ENCODE measurements at places on chromosomes 6 and 20.

DNA sequence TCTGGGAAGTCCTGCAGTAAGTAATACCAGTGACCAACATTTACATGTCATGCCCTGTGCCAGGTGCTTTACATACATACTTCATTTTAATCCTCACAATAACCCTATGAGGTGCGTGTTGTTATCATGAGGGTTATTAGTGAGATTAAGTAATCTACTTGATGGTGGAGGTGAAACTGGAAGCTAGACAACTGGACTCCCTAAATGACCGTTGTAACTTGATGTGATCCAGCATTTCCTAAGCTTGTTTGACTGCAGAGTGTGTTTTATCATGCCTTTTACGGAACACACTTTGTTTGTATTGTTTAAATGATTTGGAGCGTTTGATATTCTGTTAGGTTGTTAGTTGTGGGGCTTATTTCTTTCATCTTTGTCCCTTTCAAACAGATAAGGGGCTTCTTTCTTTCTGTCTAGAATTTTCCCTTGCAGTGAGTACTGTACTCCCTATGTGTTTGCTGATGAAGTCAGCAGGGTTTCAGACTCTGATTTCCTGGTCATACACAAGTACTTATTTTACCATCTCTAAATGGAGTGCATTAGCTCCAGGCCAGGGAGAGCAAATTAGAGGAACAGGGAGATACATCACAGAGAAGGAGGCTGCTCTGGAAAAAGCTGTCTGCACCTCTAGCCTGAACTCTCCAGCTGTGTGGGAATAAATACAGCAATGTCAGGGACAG, 29.7 kb downstream of the CHMP4B start:
- no peak overlapping the region for H3K27ac ChIP-seq
- no peak for DNase-seq
- peaks cover 6% of the 10 kb centered on the region for H3K4me1 ChIP-seq
- H3K27me3 ChIP-seq, result no peaks in the 10 kb centered on the region
- H3K4me3 ChIP-seq, result no peak overlapping the region

DNA sequence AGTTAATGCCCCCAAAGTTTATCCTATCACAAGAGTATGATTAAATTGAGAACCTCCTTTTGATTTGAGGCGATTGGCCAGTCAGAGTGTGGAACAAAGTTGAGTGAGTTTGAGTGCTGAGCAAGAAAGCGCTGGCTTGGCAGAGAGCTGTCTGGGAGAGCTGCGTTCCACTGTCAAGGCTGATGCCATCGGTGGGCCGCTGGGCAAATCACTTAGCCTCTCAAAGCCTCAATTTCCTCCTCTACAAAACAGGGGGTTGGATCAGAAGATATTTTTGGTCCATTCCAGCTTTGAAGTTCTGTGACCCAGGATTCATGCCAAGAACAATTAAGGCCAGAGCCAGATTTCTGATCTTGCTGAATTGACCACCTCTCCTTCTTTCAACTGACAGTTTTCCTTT, 60.2 kb downstream of the TMEM242 start:
- no peak for DNase-seq
- H3K27ac ChIP-seq, result no peak overlapping the region
- H3K4me1 ChIP-seq, result no peaks in the 10 kb centered on the region
- H3K36me3 ChIP-seq, result no peaks in the 10 kb centered on the region

GRCh38 chr6:106188104-106188794, 102.1 kb downstream of the PRDM1 start:
- H3K27me3 ChIP-seq, result no peaks in the 10 kb centered on the region
- H3K4me3 ChIP-seq, result no peak overlapping the region
- no peaks in the 10 kb centered on the region for H3K4me1 ChIP-seq
- H3K36me3 ChIP-seq, result no peaks in the 10 kb centered on the region
- H3K27ac ChIP-seq, result no peak overlapping the region

- no peaks in the 10 kb centered on the region for H3K27me3 ChIP-seq
- no peak for DNase-seq
- no peak overlapping the region for H3K27ac ChIP-seq
- no peaks in the 10 kb centered on the region for H3K36me3 ChIP-seq
- H3K4me3 ChIP-seq, result no peak overlapping the region
These were observed 141.3 kb downstream of the ADGRB3 start for GRCh38 chr6:68776354-68776753.

DNA sequence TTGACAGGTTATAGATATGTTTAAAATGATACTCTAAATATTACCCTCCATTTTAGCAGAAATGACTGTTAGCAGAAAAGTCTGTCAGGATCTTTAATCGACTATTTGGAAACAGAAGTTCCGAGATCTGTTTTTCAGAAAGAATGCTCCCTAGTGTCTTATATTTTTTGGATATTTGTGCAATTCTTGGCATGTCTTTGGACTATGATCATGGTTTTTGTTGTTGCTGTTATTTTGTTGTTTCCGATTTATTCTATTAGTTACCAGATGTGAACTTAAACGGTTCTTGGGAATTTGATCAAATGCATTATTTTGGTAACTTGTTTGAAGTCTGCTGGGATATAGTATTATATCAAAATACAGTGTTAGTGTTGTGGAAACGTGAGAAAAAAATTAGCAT, 106.4 kb upstream of the CEP162 start:
- peaks cover 4% of the 10 kb centered on the region for H3K36me3 ChIP-seq
- no peaks in the 10 kb centered on the region for H3K27me3 ChIP-seq
- H3K27ac ChIP-seq, result no peak overlapping the region

DNA sequence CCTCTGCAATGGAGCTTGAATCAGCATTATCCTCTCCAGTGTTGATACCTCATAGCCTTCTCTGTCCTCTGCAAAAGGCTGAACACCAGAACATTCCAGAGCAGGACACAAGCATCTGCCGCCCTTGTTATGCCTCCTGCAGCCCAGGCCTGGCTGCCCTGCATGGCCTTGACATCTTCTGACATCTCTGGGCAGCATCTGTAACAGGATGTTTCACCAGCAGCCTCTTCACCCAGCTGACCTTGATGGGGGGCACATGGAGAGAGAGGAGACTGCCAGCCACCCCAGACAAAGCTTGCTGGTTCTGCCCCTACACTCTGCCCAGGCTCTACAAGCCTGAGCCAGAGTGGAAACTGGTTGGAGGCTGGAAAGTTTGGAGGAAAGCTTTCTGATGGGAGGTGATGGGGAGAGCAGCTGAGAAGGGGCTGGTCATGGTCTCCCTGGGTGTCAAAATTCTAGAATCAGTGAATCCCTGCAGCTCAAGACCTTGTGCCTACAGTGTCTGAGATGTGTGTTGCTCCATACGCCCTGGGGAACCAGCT, 145.1 kb downstream of the MRPL14 start:
- H3K4me1 ChIP-seq, result no peaks in the 10 kb centered on the region
- H3K4me3 ChIP-seq, result no peak overlapping the region
- no peaks in the 10 kb centered on the region for H3K36me3 ChIP-seq
- DNase-seq, result peak; percentile 12

DNA sequence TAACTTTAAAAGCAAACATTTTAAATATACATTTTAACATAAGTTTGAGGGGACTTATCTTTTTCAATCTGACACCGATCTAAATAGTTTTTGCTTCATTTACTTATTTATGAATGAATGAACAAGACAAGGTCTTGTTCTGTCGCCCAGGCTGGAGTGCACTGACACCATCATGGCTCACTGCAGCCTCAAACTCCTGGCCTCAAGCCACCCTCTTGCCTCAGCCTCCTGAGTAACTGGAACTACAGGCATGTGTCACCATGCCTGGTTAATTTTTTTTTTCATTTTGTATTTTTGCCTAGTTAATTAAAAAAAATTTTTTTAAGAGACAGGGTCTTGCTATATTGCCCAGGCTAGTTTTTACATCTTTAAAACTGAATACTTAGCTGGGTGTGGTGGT, 25.4 kb downstream of the FBXO9 start:
- H3K27me3 ChIP-seq, result no peaks in the 10 kb centered on the region
- H3K27ac ChIP-seq, result no peak overlapping the region
- H3K4me1 ChIP-seq, result no peaks in the 10 kb centered on the region

DNA sequence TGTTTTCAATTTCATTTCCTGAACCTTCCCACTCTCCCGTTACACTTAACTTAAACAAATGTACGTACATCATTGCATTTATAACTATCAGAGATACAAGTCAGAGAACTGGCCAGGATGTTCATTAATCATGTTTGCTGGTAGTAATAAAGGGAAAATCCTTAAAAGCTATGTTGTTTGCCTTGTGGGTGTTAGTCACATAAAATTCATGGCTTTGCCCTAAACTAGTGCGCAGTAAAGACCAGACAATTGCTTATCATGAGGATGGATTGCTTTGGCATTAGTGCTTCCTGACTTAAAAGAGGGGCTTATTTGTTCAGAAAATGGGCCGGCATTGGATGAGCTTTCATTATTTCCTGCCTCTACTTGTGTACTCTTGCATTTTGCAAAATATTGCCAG, 1037.3 kb upstream of the FLRT3 start:
- no peaks in the 10 kb centered on the region for H3K27me3 ChIP-seq
- no peak overlapping the region for H3K4me3 ChIP-seq
- H3K4me1 ChIP-seq, result no peaks in the 10 kb centered on the region

- DNase-seq, result no peak
- H3K4me1 ChIP-seq, result no peaks in the 10 kb centered on the region
- H3K4me3 ChIP-seq, result no peak overlapping the region
- no peaks in the 10 kb centered on the region for H3K27me3 ChIP-seq
These were observed 148.1 kb downstream of the ZFAND3 start for GRCh38 chr6:37967651-37968050.

DNA sequence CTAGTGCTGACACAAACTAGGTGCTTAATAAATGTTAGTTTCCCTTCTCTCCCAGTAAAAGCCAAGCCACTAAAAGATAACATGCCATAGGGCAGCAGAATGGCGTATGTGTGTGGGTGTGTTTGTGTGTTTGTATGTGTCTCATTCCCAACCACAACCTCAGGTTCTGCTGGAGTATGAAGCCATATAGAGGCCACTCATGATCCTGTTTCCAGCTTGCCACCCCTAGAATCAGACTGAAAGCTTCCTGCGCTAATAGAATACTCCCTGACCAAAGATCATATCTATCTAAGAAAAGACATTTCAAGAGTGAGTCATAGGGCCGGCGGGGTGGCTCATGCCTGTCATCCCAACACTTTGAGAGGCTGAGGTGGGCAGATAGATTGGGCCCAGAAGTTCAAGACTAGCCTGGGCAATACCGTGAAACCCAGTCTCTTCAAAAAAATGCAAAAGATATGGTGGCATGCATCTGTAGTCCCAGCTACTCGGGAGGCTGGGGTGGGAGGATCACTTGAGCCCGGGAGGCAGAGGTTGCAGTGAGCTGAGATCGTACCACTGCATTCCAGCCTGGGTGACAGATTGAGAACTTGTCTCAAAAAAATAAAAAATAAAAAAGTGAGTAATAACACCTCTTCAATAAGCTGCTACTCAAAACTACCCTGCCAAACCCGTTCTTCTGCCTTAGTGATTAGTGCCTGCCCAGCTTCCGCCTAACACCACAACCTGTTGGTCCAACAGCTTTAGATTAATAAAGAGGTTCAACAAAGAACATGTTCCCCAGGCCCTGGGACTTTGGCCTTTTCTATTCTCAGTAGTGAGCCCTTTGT, 11.8 kb upstream of the SNRPC start:
- H3K27me3 ChIP-seq, result no peaks in the 10 kb centered on the region
- H3K36me3 ChIP-seq, result no peaks in the 10 kb centered on the region
- H3K4me1 ChIP-seq, result no peaks in the 10 kb centered on the region
- no peak for DNase-seq
- no peak overlapping the region for H3K27ac ChIP-seq
- H3K4me3 ChIP-seq, result no peak overlapping the region

DNA sequence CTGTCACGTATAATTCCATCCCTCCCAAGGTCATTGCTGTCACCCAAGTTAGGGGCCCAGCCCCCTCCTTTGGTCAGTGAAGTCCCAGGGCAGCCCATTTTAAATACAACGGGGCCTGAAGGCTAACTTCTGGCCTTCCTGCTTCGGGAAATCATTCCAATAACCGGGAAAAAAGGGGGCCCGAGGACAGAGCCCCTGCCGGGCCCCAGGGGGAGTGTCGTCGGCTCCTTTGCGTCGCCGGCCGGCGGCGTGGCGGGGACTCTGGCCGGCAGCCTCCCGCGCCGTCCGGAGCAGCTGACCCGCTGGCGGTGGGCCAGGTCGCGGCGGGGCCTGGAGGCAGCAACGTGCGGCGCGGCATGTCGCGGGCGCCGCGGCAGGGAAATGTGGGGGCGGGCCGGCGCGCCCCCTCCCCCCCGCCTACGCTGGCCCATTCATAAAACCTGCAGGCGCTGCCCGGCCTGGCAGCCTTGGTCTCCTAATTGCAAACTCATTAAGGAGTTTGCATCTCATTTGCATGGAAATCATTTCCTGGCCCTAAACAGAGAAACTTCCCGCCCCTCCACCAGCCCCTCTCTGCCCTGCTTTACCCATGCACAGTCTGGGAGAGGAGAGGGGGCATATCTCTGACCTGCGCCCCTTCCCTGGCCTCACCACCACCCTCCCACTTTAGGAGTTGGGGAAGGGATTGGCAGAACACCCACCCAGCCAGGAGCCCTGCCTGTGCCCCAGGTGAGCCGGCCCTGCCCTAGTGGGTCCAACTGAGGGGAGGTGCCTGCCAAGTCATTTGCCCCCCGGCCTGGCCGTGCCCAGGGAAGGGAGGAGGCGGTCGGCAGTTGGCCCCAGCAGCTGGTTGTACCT, 50.7 kb downstream of the MRPL14 start:
- peak overlapping the region; percentile 42 for H3K4me3 ChIP-seq
- H3K36me3 ChIP-seq, result no peaks in the 10 kb centered on the region
- peaks cover 5% of the 10 kb centered on the region for H3K4me1 ChIP-seq
- H3K27ac ChIP-seq, result no peak overlapping the region
- no peak for DNase-seq

- no peak for DNase-seq
- no peaks in the 10 kb centered on the region for H3K27me3 ChIP-seq
- H3K27ac ChIP-seq, result no peak overlapping the region
- H3K36me3 ChIP-seq, result no peaks in the 10 kb centered on the region
- no peaks in the 10 kb centered on the region for H3K4me1 ChIP-seq
These were observed 181.0 kb upstream of the ZNF217 start for GRCh38 chr20:53774461-53775203.

DNA sequence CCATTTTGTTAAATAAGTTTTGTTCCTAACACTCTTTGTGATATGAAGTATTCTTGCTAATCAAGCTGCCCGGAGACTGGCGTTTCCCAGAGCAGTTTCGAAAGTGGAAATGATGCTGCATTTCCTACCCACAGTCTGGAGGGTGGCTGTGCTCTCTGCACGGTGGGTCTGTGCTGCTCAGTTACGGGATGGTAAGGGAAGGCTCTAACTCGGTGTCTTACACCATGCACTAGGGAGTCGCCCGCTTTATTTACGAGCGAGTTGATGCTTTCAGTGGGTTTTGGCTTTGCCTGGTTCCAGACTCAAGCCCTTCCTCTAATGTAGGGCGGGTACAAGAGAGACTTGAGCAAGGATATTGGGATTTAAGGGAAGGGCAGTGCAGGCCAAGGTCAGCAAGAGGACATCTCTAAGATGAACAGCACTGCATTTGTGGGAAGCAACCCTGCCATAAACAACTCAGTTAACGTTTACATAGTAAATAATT, 180.1 kb upstream of the AKAP12 start:
- peaks cover 19% of the 10 kb centered on the region for H3K36me3 ChIP-seq
- H3K4me1 ChIP-seq, result no peaks in the 10 kb centered on the region
- no peak overlapping the region for H3K4me3 ChIP-seq
- H3K27ac ChIP-seq, result no peak overlapping the region
- no peak for DNase-seq
- no peaks in the 10 kb centered on the region for H3K27me3 ChIP-seq

GRCh38 chr20:49482621-49483017, at the start of gene KCNB1:
Gene KCNB1, minus strand, starts transcription at chr20:49482668. Its CDS starts 188 bp downstream, at chr20:49482480.
- H3K4me1 ChIP-seq, result no peaks in the 10 kb centered on the region
- DNase-seq, result peak; percentile 93
- no peak within 1 kb of the TSS for H3K27ac ChIP-seq
- H3K27me3 ChIP-seq, result no peaks in the 10 kb centered on the region
- H3K4me3 ChIP-seq, result peak within 1 kb of the TSS; percentile 78
